ENCODE measurements at places on chromosomes 2 and 18. TPM values are rescaled to one million over a fixed set of nuclear protein-coding genes. Genes with fewer than 3 reads are reported as not detected.

C2orf78 gene
- polyA plus RNA-seq, result not detected

UCN gene
- polyA plus RNA-seq, result 0.42 TPM

- DNase-seq, result no peak
Observed at GRCh38 chr2:241339839-241340630, 16.1 kb upstream of the FARP2 start.

DNA sequence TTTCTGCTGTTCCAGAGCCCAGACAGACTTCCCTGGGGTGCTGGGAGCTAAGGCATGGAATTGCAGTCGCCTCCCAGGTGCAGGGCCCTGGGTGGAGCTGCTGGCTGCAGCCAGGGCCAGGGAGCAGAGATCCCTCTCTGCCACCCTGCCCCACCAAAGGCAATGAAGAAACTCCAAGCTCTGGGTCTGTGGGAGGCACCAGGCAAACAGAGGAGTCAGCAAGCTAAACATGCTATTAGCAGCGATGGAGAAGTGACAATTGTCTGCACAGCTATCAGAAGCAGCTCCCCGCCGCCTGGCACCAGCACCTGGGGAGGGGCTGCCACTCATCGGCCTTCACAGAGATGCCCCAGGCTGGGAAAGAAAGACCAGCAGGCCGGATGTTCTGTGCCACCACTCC, 28.0 kb upstream of the COX5B start:
- no peak for DNase-seq

IL1A gene
- not detected for polyA plus RNA-seq

GRCh38 chr2:223048519-223048918, 3.5 kb upstream of the KCNE4 start:
- no peak for DNase-seq
